ENCODE measurements at places on chromosomes 4 and X.

DNA sequence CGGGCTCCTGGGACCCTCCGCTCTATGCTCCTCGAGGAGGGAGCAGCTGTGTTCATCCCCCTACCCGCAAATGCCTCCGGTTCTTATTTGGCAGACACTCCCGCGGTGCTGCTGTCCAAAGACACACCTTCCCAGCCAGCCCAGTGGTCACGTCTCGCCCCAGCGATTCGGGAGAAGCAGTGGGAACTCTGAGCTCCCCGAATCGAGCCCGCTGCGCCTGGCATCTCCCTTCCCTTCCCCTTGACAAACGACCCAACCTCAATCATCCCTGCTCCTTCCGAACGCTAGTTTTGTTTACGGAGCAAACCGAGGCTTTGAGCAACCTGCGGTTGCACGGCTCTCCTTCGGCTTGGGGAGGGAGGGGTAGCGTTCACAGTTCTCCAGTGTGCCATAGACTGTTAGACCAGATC is 317 bp upstream of the FRMPD4 start:
- ATAC-seq, result no peak

GRCh38 chr4:37745946-37746345 is 59.8 kb upstream of the RELL1 start:
- no peak for ATAC-seq

GRCh38 chrX:47209508-47210238 is 8.8 kb upstream of the CDK16 start:
- ATAC-seq, result no peak

- ATAC-seq, result no peak
Observed at GRCh38 chr4:145815027-145815612, 123.5 kb downstream of the ZNF827 start.

DNA sequence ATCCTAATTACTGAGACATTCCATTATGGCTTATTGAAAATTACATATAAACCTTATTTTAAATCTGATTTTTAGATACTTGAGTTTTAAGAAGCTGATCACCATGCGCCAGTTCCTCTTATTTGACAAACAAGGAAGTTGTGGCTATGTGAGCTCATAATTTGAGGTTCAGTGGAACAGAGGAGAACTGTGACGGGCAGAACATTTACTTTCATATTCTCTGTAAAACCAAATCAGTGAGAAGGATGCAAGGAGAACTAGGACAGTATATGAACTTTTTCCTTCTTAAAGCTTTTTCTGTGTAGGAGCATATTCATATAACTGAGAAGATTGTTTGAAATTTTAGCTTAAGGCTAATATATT is 25.3 kb downstream of the STIM2 start:
- ATAC-seq, result peak; percentile 91

Data from stimulated activated memory B cell treated with anti-CD40 and anti-IgM and Interleukin-4, amounts not matched to agents 10 μg/mL and 1 μg/mL and 100 μg/mL, for 72 hours (primary cell).